ENCODE measurements at places on chromosomes 11 and 22. TPM values are rescaled to one million over a fixed set of nuclear protein-coding genes. Genes with fewer than 3 reads are reported as not detected.

NCR3LG1 gene
- total RNA-seq = 16.9 TPM

COX8A gene
- 406 TPM for total RNA-seq

HMOX1 gene
- 54.1 TPM for total RNA-seq

FOLH1 gene
- not detected for total RNA-seq

TMEM45B gene
- 29.1 TPM for total RNA-seq

DBX1 gene
- not detected for total RNA-seq

PLCB3 gene
- total RNA-seq = 11.0 TPM

CHORDC1 gene
- total RNA-seq = 73.5 TPM

CHST1 gene
- not detected for total RNA-seq

KIF18A gene
- total RNA-seq = 22.8 TPM

SERGEF gene
- total RNA-seq = 114 TPM
